ENCODE measurements at places on chromosomes 12 and 14. TPM values are rescaled to one million over a fixed set of nuclear protein-coding genes. Genes with fewer than 3 reads are reported as not detected.

Gene PRB2
- total RNA-seq: not detected

Gene MAX
- total RNA-seq: 37.4 TPM

Gene USP44
- total RNA-seq: 0.04 TPM

Gene NYNRIN
- total RNA-seq: 11.9 TPM

Gene CMAS
- total RNA-seq: 35.5 TPM

Gene PLA2G1B
- total RNA-seq: not detected

Gene KRT74
- total RNA-seq: not detected

Gene IFNG-AS1
- not detected for total RNA-seq

Gene FGF23
- total RNA-seq: not detected

Gene DDIT3
- 68.0 TPM for total RNA-seq

Gene HECTD4
- 13.1 TPM for total RNA-seq
